Esophagus squamous epithelium (tissue), 5 donors: ENCODE measurements at places on chromosomes 6 and 20.

GRCh38 chr20:2246069-2246491, 49.7 kb upstream of the TGM3 start:
- no peak for DNase-seq

DNA sequence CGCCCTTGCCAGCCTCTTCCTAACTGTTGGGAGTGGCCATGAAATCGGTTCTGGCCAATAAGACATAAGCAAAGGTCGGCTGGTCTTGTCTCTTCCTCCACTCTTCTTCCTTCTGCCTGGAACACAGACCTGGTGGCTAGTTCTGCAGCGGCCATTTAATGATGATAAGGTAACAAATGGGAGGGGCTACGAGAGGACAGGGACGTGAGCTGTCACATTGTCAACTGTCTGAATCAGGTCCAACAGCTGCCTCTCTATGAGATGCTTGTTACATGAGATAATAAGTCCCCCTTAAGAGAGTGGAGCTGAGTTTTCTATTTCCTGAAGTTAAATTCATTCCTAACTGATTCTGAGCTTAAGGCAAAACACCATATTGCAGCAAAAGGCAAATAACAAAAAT, 12.5 kb upstream of the TMEM242 start:
- DNase-seq: no peak

DNA sequence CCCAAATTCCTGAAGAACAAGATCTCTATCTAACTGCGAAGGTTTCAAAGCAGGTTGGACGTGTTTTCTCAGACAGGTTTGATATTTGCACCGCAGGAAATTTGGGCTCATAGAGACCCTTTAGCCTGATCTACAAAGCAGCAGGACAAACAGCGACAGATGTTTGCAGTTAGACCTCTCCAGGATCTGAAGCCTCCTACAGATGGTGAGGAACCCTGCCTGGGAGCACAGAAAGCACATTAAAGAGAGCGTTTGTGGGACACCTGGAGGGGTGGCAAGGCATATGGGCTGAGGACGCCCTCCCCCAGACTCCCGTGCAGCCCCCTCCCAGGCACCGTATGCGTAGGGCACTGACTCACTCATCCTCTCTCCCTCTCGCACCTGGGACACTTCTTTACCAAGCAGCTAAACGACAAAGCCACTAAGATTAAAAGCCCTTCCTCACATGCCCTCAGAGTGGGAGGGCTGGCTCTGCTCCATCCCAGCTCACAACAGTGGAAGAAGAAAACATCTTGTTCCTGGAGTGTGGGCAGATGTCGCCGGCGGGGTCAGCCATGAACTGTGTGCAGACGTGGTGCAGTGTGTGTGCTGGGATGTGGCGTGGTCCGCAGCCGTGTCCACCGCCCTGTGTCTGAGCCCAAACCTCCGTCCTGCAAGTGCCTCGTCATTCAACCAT, 249.7 kb upstream of the AFDN start:
- no peak for DNase-seq

- no peak for DNase-seq
Measured at GRCh38 chr6:169999367-169999766, 247.9 kb downstream of the ERMARD start.

DNA sequence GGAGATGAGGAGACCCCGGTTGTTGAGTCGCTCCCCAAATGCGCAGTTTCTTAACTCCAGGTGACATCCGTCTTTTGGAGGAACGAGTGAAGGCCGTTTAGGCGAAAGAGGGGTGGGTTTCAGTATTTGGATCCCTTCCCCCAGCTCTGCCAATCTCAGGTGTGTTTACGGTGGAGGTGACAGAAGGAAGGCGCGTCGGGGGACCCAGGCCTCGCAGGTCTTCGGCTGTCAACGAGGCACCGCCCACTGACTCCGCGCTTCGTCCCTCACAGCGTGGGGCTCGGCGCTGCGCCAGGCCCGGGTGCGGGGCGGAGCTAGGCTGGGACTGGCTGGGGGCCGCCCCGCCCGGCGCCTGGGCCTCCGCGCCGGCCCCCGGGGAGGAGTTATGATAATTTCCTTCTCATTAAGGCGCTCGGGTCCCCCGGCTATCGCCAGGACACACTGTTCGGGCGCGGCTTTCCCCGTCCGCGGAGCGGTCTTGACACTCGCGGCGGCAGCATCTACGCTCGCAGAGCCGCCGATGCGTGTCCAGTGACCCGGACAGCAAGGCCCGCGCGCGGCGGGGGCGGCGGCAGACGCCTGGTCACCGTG, at the start of gene TFAP2C:
TSS of gene TFAP2C (plus strand) at position 434 of the 591 bp plus-strand sequence. CDS start 239 bp downstream, outside the sequence.
- DNase-seq: no peak

GRCh38 chr20:9974324-9974723, 60.5 kb upstream of the ANKEF1 start:
- DNase-seq: no peak

GRCh38 chr6:71123051-71123450, 165.6 kb upstream of the OGFRL1 start:
- DNase-seq: no peak

DNA sequence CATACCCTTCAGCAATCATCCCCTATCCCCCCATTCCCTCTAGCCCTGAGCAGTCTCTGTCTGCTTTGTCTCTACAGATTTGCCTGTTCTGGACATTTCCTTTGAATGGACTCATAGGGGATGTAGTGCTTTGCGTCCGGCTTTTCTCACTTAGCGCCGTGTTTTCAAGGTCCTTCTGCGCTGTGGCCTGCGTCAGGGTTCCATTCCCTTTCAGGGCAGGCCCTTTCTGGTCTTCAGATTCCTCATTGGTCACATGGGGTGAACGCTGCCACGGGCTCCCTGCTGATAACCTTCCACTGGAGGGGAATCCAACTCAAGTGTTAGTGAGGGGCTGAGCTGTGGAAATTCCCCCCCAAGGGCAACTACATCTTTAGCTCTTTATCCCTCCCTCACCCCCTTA, 36.4 kb upstream of the APCDD1L start:
- DNase-seq: no peak

GRCh38 chr20:17395729-17396128, 135.4 kb downstream of the BFSP1 start:
- no peak for DNase-seq

DNA sequence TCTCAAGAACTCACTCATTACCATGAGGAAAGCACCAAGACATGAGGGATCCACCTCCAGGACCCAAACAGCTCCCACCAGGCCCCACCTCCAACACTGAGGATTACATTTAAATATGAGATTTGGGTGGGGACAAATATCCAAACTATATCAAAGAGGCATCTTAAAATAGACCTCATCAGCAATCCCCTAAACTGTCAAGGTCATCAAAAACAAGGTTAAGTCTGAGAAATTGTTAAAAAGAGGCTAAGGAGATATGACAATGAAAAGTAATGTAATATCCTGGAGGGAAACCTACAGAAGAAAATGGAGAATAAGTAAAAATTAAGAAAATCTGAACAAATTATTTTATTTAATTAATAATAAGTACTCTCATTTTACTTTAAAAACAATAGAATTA, 922.3 kb downstream of the HACE1 start:
- no peak for DNase-seq

DNA sequence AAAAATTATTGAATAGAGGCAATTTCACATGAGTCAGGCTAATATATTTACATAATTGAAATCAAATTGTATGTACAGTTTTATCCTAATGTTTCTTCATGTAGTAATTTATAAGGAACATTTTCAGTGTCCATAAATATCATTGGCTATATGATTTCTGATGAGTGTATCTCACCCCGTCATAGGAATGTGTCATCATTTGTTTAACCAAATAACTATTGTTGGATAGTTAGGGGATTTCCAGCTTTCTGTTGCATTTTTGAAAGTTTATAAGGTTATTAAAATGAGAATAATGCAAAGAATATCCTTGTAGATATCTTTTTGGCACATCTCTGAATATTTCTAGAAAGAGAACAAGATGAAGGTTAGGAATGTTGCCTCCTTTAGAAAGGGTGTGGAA, 39.0 kb downstream of the SYTL3 start:
- DNase-seq: no peak

DNA sequence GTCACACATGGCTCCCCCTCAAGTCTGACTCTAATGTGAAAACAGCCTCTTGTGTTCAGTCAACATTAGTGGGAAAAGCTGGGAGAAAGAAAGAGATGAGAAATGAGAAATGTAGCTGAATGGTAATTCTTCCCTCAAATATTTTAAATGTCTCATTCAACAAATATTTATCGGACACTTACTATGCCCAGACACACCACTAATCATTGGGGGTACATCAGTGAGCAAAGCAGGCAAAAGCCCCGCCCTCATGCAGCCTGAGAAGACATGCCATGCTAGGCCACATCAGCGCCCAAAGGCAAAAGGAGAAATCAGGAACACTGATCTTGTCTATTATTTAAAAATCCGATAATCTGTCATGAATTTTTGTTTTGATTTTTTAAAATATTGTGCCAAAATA, 89.9 kb upstream of the ASF1A start:
- DNase-seq: no peak

DNA sequence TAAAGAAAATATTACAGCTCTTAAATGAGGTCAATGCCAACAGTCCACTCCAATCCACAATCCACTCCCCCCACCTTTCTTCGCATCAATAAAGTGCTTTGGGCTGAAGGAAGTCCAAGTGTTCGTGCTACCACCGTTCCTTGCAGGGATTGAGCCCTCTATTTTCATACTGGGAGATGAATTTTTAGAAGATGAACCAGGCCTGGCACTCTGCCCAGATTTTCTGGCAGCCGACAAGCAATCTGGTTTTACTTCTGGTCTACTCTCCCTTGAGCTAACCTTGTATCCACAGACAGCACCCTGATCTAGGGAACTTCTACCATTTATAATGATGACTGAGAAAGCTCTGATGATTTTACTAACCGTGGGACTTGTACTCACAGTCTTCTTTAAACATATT, 72.3 kb downstream of the BTBD9 start:
- no peak for DNase-seq

DNA sequence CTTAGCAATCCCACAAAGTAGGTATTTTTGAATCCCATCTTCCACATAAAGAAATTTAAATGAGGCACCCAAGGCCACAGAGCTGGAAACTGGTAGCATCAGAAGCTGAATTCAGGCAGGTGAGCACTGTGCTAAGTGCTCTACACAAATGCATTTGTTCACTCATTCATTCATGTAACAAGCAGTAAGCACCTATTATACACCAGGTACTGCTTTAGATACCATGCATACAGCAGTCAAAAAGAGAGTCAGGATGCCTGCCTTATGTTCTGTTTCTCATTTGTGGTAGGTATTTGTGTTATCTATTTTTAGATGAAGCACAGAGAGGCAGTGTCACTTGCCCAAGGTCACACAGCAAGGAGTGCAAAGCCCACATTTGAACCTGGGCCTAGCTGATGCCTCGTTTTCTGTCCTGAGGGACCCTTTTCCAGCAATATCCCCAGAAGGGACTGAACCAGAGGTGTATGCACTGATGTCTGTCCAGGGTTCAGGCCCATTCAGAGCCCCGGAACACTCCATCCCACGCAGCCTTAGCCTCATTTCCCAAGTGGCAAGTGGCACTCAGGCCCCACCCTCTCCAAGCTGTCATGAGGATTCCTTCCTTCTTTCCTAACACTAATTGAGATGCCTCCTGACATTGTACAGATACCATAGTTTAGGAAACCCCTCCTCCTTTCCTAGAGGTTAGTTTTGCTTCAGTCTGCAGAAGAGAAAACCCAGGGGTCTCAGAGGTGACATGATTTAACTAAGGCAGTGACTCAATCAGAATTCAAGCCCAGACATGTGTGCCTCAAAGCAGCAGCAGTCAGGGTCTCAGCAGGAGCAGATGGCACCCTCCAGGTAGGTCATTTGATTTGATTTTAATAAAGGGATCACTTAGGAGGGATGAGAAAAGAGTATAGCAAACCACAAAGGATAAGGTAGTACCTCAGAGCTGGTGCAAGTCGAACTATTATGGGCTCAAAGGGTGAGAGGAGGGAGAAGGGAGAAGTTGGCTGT, 61.2 kb upstream of the SIRPA start:
- no peak for DNase-seq

- no peak for DNase-seq
Measured at GRCh38 chr6:133396233-133396983, 155.3 kb downstream of the EYA4 start.

DNA sequence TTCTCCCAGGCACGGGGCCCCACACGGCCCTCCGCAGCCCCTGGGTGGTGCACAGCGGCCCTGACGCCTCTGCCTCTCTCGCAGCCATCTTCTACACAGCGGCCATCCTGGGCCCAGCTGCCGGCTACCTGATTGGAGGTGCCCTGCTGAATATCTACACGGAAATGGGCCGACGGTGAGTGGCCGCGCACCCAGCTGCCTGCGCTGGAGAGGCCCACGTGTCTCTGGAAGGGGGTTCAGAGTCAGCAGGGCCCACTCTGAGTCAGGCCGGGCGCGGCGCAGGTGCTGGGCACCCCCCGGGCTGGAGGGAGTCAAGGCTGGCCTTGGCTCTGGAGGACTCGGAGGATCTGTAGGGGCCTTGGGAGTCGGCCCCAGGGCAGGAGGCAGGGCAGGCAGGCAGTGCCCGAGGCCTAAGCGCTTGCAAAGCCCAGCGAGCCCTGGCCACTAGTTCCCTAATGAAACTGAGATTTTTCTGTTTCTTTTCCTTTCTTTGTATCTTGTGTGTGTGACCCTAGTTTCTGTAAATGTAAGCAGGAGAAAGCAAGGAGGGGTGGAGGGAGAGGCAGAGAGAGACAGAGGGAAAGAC, 16.4 kb downstream of the SLCO4A1 start:
- no peak for DNase-seq

DNA sequence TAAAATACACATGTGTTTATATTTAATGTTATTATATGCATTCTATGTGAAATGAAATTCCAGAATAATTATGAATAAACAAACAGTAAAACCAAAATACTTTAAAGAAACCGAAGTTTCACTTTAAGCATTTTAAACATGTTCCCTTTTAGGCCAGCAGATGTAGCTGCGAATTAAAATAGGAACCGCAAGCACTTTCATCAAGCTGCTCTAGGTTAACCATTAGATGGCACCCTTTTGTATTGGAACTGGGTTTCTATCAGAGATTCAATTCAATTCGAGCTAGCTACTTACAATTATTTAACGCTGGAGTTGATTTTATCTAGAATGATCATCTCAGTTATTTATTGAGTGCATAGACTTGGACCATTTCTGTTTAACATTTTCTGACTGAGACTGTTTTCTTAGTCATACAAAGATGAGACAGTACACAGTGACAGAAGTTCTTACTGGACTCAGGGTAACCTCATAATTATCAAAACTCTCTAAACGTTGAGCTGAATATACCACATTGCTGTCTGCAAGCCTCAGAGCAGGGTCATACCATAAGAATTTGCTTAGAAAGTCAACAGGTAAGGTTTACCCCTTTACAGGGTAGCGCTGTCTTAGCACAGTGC, 8.5 kb downstream of the TMEM242 start:
- no peak for DNase-seq

DNA sequence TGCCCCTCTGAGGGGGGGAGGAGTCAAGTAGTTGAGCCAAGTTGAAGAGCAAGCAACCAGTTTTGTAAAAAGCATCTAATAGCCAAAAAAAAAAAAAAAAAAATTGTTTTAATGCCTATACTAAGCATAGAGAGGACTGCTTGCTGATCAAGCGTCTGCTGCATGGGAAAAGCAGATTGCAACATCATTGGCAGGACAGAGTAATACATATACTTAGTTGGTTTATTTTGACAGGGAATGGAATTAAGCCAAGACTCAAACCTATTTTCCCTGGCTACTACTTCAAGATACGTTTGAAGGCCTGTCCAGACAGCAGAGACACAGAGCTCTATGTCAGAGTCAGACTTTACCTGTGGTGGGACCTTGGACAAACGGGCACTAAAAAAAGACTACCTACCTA, 120.5 kb downstream of the RTN4IP1 start:
- no peak for DNase-seq
